ENCODE measurements at places on chromosomes 13 and 19.

- no peak for DNase-seq
Observed at GRCh38 chr19:50902640-50903039, 8.6 kb downstream of the KLK4 start.

- no peak for DNase-seq
Observed at GRCh38 chr13:84399320-84400085, 517.2 kb upstream of the SLITRK1 start.

DNA sequence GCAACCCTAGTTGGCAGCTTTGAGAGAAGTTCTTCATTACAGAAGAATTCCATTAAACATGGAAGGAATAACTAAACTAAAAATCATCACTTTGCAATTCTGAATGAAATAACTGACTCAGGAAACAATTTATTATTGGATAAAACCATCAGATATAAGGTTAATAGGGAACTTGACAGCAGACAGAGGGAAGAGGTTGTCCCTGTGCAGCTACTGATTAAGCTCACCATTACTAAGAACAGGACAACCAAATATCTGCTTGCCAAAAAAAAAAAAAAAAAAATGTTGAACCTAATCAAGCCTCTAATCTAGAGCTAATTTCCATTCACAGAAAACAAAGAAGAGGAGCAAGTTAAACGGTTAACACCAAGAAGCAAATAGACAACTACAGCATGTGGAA is 12.8 kb downstream of the N4BP2L2 start:
- no peak for DNase-seq

DNA sequence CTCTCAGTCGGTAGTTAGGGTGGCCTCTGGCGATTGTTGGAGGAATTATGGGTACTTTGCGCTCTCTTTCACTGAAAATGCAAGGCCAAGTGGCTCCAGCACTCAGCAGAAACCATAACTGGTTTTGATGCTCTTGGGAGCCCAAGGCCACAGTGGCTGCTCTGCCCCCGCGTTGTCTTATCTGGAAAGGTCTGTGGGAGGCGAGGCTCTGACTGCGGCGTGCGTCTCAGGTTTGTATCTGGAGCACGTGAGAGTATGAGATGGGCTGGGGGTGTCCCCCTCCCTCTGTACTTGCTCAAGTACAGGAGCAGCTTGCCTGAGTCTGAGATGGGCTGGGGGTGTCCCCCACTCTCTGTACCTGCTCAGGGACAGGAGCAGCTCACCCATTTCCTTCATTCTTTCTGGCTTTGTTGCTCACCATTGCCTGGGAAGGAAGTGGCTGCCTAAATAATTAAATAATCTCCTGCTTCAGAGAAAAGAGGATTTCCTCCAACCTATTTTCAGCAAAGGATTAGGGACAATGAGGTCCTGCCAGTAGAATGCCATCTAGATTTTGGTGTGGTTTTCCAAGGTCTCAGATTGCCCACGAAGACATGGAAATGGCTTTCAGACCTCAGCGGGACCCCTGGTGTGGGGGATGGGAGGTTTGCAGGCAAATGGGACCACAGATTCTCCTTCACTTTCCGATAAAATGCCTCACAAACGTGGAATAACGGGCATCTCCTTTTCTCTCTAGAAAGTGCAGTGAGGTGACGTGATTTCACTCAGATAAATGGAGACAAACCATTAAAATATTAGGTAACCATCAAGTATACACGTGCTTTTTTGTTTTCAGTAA is 14.7 kb downstream of the ATP11A start:
- no peak for DNase-seq

GRCh38 chr13:44278166-44278565 is 95.5 kb upstream of the SERP2 start:
- no peak for DNase-seq
